ENCODE measurements at places on chromosomes 1 and 21. TPM values are rescaled to one million over a fixed set of nuclear protein-coding genes. Genes with fewer than 3 reads are reported as not detected.
A peak's percentile ranks its signal among the peaks of the same experiment; 100 is the strongest.

Gene EPHB2
- total RNA-seq, result not detected

Gene TTC22
- total RNA-seq, result 4.1 TPM

Gene HORMAD1
- total RNA-seq, result 0.25 TPM

Gene SYTL1
- total RNA-seq, result 26.1 TPM

Gene TSACC
- total RNA-seq, result 0.25 TPM

DNA sequence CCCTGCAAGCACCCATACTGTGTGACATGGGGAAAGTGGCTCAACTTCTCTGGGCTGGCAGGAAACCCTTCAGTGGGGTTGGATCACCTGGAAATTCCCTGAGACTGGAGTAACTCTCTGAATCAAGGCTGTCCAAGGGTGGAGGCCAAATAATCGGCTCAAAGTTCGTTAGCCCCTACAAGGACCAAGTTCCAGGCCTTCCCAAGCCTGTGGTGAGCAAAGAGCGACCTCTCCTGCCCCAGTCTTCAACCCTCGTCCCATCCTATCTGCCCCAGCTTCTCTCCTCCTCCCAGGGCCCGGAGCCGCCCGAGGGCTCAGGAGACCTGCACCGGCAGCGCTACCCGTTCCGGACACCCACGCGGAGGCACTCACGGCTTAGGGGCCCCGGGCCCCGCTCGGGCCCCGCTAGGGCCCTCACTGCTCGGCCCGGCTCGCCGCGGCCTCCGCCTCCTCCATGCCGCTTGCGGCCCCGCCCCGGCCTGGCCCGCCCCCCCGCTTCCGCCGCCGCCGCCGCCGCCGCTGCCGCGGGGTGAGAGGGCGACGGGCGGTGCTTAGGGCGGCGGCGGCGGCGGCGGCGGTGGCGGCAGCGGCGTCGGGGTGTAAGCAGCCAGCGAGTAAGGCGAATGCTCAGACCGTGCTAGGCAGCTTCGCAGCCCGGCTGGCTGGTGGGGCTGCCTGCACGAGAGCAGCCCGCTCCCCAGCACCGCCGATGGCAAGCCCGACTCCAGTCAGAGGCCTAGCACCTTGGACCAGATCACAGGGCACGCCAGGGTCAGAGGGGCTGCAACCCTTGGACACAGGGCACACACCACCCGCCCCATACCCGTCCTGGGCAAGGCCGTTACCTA is at the start of gene POMGNT1:
POMGNT1 (minus strand) TSS at position 471 of the 848 bp plus-strand sequence. CDS start 613 bp downstream, outside the sequence.
- DNase-seq, result peak; percentile 87

DNA sequence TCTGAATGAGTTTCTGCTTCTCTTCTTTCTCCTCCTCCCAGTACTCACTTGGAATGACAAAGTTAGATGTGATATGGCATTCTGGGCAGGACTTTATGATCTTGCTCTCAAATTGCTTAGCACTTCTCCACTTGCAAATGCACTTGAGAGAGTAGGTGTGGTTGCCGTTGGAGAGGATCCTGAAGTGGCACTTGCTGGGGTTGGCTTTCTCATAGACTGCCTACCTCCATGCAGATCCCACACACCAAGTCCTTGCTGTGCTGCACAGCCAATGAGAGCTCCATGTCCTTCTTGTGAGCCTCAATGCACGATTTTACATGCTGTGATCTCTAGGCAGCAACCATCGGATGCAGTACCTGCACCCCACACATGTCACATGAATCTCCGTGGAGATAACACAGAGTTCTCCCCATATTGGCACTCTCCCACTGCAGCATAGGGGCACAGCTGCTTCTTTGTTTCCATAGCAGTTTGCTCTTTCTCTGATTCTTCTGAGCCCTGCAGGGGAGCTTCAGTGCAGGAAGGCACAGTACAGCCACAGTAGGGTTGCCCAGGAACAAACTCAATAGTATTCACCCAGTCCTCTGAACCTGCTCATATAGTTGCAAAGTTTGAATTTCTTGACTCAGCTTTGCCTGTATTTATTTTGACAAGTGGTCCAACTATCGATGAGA is 45.2 kb downstream of the ZNF691 start:
- DNase-seq, result no peak

DNA sequence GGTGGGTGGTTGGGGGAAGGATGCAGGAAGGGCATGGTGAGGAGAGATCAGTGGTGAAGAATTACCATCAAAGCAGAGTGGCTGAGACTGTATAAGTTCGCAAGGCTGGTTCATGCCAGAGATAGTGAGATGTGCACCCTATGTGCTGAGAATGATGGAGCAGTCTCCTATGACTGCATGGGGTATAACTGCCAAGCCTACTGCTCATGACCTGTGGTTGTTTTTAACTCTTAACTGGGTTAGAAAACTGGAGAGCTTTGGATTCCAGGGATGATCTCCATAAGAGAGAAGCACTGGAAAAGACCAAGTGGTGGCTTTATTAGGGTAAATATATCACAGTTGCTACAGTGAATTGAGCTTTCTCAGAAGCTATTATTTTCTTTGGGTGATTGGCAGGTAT is 16.2 kb downstream of the WNT2B start:
- no peak for DNase-seq

DNA sequence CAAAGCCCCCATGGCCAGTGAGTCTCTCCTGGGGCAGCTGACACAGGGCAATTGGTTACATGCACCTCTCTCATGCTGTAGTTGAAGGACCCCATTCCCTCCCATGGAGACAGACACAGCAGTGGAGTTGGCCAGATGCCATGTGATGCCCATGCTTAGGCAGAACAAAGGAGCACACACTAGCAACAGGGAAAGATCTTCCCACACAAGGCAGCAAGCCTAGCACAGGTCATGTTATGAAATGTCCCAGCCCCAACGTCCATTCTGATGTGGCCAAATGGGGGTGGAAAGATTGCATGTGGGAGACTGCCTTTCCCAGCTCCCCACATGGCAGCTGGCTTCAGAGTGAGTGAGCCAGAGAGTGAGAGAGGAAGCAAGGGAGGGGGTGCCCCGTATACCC is 34.5 kb downstream of the AADACL4 start:
- DNase-seq, result no peak

- DNase-seq, result no peak
Measured at GRCh38 chr1:225937048-225937968, 3.7 kb downstream of the LEFTY2 start.

DNA sequence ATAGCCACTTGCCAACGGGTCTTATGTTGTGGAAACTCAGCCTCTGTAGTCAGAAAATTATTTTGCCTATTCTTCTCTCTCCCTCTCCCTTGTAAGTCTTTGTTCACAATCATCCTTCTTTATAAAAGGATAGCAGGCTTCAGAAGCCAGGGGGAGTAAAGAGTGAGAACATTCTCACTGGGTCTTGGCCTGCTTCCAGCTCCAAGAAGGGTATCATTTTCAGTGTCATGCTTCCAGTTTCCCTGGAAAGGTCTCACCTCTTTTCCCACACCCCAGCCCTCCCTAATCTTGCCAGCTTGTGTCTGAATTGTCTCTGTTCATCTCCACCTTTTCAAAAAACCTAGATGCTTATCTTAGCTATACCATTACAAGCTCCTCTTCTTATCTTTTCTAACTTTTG is 346.2 kb upstream of the LRRC7 start:
- no peak for DNase-seq

DNA sequence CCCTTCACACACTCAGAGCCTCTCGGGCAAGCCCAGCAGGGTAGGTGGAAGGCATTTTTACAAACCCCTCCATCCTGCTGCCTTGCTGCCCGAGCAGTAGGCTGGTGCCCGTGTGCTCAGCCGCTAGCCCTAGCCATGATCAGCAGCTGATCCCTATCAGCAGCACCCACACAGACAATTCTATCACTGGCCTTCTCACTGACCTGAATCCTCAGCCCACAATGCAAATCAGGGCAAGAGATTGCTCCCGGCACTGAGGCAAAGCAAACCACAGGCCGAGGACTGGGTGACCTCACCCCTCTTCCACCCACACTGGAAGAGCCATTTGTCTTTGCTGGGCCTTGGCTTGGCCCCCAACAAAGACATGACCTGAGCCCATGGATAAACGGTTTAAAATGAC is 895 bp upstream of the PDZK1 start:
- no peak for DNase-seq

DNA sequence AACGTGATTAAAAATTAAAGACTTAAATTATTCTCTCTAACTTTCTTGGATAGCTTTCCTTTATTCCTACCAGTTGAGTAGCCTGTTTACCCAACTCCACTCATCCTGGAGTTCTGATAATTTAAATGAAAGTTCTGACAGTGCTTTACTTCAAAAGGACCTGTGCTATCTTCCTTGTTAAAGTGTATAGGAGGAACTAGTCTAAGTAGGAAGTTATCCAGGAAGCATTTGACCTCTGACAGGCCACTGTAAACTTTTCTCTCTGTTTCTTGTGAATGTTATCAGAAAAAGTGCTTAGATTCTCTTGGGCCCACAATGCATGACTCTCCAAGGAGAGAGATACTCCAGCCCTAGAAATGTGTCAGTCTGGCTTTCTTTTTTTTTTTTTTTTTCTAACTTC is 9.2 kb downstream of the UAP1 start:
- DNase-seq, result no peak

- DNase-seq, result no peak
Measured at GRCh38 chr1:153306303-153307220, 6.2 kb downstream of the PGLYRP3 start.

DNA sequence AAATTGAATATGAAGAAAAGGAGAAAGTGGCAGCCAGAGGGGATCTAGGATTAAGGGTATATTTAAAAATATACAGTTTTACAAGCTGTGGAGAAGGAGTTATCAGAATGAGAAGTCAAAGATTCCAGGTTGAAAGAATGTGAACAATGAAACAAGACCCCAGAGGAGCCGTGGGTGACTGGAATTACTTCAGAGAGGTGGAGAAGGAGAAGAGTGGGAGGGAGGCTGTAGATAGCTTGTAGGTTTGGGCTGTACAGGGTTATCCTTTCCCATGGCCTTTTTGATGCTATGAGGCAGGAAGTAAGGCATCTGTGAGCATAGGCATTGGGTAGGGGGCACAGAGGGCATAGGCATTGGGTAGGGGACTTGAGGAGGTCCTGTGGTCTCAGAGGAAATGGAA is 5.2 kb upstream of the S100A11 start:
- no peak for DNase-seq
